ENCODE measurements at places on chromosomes 2 and 18. TPM values are rescaled to one million over a fixed set of nuclear protein-coding genes. Genes with fewer than 3 reads are reported as not detected.

DNA sequence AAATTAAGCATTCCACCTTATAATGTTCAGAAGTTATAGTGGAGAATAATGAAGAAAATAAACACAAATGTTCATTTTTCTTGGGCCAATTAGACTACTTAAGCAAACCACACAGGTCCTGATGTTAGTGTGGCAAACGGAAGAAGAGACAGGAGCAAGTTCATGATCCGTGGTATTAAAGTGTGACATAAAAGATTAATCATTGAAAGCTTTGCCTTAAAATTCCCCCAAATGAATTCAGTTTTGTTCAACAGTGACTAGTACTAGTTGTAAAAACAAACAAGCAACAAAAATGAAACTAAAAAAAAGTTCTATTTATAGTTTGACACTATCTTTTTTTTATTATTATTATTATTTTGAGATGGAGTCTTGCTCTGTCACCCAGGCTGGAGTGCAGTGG is 73.7 kb downstream of the RFTN2 start:
- H3K27me3 ChIP-seq = no peaks in the 10 kb centered on the region
- H3K4me1 ChIP-seq = no peaks in the 10 kb centered on the region
- DNase-seq = no peak
- no peak overlapping the region for H3K27ac ChIP-seq
- H3K36me3 ChIP-seq = no peaks in the 10 kb centered on the region

DNA sequence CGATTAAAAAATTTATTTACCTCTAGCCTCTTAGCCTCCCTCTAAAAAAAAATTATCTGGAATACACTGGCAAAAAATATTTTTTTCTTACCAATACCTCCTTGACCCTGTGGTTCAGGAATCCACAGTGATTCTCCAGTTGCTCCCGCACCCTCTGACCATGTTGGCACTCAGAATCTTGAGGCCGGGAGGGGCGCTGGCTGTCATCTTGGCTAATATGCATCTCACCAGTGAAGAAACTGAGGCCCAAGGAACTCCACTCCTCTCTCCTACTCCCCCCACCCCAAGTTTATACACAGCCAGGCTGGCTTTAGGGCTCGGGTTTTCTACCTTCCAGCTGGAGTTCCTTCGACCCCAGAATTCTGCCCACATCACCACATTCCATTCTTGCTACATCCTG is 97.8 kb upstream of the THOC1 start:
- no peak overlapping the region for H3K27ac ChIP-seq
- no peak overlapping the region for H3K4me3 ChIP-seq
- H3K4me1 ChIP-seq = peaks cover 9% of the 10 kb centered on the region
- DNase-seq = no peak

DNA sequence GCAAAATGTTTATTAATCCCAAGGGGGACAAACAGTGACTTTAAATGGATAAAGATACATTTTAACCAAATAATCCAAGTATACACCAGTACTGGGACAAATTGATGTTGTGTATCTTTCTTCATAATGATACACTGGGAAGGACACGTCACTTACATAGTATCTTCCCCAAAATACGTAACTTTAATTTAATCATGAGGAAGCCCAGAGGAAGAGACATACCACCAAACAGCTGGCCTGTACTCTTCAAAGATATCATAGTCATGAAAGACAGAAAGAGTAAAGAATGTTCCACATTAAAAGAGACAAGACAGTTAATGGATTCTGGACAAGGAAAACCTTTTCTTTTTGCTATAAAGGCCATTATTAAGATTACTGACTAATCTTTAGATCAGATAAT is 37.1 kb downstream of the AGFG1 start:
- DNase-seq = no peak
- no peaks in the 10 kb centered on the region for H3K27me3 ChIP-seq
- H3K27ac ChIP-seq = no peak overlapping the region
- no peak overlapping the region for H3K4me3 ChIP-seq
- no peaks in the 10 kb centered on the region for H3K36me3 ChIP-seq

DNA sequence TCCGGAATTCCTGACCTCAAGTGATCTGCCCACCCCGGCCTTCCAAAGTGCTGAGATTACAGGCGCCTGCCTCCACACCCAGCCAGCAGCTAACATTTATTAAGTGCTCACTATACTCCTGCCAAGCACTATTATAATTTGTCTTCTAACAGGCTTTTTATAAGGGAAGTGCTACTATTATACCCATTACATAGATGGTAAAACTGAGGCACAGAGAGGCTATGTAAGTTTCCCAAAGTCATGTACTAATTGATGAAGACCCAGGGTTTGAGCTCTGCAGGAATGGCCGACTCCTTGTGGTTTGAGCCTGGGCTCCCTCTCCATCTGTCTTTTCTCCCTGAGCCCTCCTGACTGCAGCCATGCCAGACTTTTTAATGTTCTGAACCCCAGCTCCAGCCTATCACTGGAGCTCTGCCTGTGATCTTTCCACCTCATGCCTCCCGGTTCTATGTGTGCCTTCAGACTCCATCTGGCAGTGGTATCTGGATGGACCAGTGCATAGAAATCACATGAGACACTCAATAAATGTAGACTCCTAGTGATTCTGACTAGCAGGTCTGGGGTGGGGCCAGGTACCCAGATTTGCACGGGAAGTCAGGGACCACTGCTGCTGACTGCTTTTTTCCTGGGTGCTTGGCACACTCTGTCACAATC is 197.1 kb downstream of the NEDD4L start:
- H3K27me3 ChIP-seq = no peaks in the 10 kb centered on the region
- no peaks in the 10 kb centered on the region for H3K4me1 ChIP-seq
- H3K36me3 ChIP-seq = no peaks in the 10 kb centered on the region
- DNase-seq = no peak
- no peak overlapping the region for H3K4me3 ChIP-seq

DNA sequence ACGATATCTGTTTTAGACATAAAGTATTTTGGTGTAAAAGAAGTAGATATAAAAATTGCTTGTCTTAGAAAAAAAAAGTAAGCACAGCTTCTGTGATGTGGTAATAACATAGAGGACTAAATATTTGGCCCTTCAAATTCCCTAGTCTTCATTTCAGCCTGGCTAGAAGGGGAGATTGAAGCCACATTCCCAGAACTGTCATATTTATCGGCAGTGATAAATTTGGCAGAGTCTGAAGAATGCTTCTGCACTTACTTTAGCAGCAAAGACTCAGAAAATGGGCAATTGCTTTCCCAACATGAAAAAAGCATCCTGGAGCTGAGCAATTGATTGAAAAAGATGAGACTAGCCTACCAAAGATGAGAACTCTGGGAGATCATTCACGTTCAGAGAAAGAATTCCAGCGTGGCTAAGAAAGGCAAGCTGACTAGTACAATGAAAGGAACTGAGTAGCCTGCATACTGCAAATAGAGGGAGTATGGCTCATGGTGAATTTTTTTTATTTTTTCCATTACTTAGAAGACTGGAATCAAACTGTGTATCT is 278.7 kb upstream of the KLHL29 start:
- no peaks in the 10 kb centered on the region for H3K4me1 ChIP-seq
- DNase-seq = no peak
- H3K27me3 ChIP-seq = no peaks in the 10 kb centered on the region
- no peak overlapping the region for H3K27ac ChIP-seq
- no peak overlapping the region for H3K4me3 ChIP-seq

DNA sequence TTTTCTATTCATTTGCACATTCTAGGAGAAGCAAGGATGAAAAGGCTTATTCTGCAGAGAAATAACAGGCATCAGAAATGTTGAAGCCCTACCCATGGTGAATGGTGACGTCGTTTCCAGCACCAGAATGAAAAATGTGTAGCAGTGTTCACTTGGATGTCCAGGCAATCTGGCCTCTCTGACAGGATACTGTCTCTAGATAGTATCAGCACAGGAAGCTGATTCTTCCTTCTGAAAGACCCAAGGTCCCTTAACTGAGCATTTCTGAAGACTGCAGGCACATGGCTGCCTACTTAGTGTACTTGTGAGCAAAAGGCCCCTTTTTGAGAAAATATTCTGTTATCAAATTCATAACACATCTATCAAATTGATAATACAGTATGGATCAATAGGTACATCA is 234.1 kb downstream of the XIRP2 start:
- H3K27me3 ChIP-seq = no peaks in the 10 kb centered on the region
- H3K4me1 ChIP-seq = no peaks in the 10 kb centered on the region
- DNase-seq = no peak
- no peaks in the 10 kb centered on the region for H3K36me3 ChIP-seq
- no peak overlapping the region for H3K27ac ChIP-seq
- H3K4me3 ChIP-seq = no peak overlapping the region

ASAP2 gene
- total RNA-seq = 20.3 TPM

ITPRIPL1 gene
- total RNA-seq = 0.44 TPM

VWA3B gene
- not detected for total RNA-seq

NTSR2 gene
- not detected for total RNA-seq

Data from right atrium auricular region (tissue), 2 donors.